ENCODE measurements at places on chromosomes 1 and 21. TPM values are rescaled to one million over a fixed set of nuclear protein-coding genes. Genes with fewer than 3 reads are reported as not detected.

TRPM2 gene
- 17.9 TPM for total RNA-seq

CELA2A gene
- not detected for total RNA-seq

PITHD1 gene
- total RNA-seq = 46.6 TPM

FMO4 gene
- total RNA-seq = 5.9 TPM

IVL gene
- 0.24 TPM for total RNA-seq

HIVEP3 gene
- 11.6 TPM for total RNA-seq

CEP170 gene
- total RNA-seq = 106 TPM

KCNQ4 gene
- 0.89 TPM for total RNA-seq

NBPF9 gene
- 24.2 TPM for total RNA-seq

ENTREP3 gene
- 22.9 TPM for total RNA-seq

NEXN gene
- total RNA-seq = 16.5 TPM

FCRLB gene
- total RNA-seq = 2.8 TPM

BATF3 gene
- total RNA-seq = 12.8 TPM

YBX1 gene
- 552 TPM for total RNA-seq

NMNAT2 gene
- 0.62 TPM for total RNA-seq

LHX8 gene
- total RNA-seq = not detected

OR14K1 gene
- not detected for total RNA-seq

LRRC8B gene
- total RNA-seq = 16.4 TPM

ACTA1 gene
- 0.32 TPM for total RNA-seq

S100A5 gene
- not detected for total RNA-seq

NR5A2 gene
- 1.4 TPM for total RNA-seq

SPRR1A gene
- not detected for total RNA-seq

FALEC gene
- not detected for total RNA-seq

LEMD1 gene
- total RNA-seq = not detected

ZNF648 gene
- not detected for total RNA-seq

TTC39A gene
- 34.9 TPM for total RNA-seq

GABRD gene
- total RNA-seq = 2.7 TPM
